ENCODE measurements at places on chromosomes 16 and 17.

DNA sequence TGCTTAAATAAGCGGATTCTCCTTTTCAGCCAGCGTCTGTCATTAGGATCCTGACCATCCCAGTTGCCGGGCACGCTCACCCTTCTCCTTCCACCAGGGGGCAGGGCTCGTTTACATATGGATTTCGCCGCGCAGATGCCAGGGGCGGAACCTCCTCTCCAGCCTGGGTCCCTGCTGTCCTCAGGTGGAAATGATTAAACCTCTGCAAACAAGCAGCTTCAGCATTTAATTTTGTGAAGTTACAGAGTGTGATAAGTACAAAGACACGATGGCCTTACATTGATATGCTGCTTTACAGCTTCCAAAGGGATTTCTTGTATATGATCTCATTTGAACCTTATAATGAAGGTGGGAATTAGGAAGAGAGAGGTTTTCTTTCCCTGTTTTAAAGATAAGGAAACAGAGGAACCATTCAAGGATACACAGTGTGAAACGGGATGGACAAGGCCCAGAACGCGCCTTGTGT, 3.9 kb upstream of the KRT28 start:
- peak; percentile 52 for DNase-seq

DNA sequence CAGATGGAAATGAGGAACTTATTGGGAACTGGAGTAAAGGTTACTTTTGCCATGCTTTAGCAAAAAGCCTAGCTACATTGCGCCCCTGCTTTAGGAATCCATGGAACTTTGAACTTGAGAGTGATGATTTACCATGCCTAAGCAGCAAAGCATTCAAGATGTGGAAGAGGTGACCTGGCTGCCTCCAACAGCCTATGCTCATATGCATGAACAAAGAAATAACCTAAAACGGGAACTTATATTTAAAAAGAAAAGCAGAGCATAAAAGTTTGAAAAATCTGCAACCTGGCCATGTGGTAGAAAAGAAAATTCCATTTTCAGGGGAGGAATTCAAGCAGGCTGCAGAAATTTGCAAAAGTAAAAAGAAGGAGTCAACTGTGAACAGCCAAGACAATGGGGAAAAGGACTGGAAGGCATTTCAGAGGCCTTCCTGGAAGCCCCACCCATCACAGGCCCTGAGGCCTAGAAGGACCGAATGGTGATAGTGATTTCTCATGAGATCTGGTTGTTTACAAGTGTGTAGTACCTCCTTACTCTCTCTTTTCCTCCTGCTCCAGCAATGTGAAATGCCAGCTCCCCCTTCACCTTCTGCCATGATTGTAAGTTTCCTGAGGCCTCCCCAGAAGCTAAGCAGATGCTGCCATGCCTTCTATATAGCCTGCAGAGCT, 48.7 kb downstream of the MRPS23 start:
- DNase-seq = no peak

GRCh38 chr16:17374668-17375255, 96.0 kb downstream of the XYLT1 start:
- no peak for DNase-seq

DNA sequence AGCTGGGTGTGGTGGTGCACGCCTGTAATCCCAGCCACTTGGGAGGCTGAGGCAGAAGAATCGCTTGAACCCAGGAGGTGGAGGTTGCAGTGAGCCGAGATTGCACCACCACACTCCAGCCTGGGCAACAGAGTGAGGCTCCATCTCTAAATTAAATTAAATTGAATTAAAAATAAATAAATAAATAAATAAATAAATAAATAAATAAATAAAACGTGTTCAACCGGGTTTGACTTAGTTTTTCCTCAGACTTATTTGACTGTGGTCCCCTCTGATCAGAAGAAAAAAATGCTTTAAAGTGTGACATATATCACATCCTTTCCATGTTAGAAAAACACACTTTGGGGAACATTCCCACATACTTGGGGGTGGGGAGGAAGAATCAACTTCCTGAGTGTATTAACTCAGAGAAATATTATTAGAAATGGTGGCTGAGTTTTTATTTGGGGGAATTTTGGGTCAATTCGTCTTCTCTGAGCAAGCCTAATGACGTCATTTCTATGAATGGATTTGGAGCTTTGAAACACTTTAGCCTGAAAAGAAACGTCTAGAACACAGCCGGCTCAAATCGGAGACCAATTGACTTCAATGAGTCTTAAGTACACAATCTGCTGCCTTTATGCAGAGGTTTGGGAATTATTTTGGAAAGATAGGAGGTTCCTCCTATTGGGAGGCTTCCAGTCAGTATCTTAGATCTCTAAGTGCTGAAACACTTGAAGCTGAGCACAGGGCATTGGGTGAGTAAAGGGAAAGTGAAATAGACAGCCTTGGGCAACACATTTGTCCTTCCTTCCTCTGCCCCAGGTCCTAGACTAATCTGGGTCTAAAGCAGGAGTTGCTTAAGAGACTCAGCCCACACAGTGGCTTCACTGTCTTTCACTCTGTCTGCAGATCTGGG, 132.6 kb downstream of the PITPNC1 start:
- no peak for DNase-seq

DNA sequence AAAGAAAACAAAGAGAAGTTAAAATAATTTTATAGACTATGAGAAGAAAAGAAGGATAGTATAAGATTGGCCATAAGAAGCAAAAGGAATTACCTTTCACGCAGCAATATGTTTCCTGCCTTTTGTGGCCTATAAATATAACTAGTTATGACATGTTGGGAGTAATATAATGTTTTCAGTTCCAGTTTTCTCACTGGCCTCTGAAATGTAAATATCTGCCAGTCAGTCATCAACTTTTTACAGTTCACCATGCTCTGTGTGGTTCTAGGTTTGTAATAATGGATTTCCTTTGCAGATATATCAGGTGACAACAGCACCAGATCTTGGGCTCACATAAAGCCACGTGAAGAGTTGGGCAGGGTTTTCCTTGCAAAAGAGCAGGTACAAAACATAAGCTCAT, 94.3 kb downstream of the ABCA8 start:
- DNase-seq = no peak

DNA sequence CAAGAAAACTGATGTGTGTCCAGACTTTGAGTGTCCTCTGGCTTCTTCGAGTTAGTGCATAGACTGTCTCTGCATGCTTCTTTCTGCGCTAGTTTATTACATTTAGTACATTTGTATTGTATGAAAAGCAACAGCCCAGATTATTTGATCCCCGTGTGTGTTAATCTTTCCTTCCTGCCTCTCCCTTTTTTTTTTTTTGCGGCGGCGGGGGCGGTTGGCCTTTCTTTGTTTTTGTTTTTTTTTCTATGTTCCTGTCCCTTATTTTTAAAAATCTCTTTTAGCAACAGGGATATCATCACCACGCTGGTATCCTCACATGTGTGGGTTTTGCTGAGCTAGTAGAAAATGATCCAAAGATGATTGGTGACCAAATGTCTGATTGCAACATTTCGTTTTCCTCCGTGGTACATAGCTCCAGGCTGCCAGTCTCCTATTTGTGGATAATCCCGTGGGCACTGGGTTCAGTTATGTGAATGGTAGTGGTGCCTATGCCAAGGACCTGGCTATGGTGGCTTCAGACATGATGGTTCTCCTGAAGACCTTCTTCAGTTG, 9.4 kb downstream of the SCPEP1 start:
- no peak for DNase-seq

DNA sequence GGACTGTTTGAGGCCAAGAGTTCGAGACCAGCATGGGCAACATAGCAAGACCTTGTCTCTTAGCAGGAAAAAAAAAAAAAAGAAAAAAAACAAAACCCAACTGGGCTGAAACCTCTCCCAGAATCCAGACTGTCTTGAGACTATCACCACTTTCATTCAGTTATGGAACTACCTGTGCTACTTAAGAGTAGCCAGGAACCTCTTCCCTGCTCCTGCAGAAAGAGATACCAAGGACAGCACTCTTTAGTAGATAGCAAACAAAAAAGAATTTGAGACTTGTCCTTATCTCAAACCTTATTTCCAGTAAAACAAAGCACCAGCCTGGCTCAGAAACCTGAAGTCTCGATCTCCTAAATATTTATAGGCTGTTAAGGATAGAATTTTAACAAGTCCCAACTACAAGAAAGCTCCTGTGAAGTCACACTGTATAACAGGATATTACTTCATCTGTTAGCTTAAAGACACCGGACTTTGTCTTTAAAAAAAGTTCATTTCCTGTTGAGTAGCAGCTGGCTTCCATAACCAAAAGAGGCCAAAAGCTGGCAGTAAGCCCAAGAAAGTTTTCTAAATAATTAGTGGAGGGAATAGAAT, 5.1 kb downstream of the CDR2 start:
- DNase-seq = peak; percentile 82

DNA sequence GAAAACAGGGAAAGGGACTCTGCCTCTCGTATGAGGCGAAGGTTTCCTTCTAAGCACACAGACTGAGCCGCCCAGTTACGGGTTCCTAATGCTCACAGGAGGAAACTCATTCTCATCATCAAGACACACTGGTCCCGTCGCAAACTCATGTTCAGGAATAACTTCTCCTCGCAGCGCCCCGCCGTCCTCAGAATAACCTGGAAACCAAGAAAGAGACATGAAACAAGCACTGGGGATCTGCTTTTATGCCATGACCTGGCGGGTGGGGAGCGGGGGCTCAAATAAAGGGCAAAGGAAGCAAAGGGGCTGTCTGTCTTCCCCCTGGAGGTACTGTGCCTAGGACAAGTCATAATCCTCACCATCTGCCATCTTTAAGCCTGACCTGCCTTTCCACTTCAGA, 31.3 kb downstream of the WIPI1 start:
- DNase-seq = no peak

- no peak for DNase-seq
Measured at GRCh38 chr16:26175944-26176343, 484.2 kb downstream of the HS3ST4 start.

DNA sequence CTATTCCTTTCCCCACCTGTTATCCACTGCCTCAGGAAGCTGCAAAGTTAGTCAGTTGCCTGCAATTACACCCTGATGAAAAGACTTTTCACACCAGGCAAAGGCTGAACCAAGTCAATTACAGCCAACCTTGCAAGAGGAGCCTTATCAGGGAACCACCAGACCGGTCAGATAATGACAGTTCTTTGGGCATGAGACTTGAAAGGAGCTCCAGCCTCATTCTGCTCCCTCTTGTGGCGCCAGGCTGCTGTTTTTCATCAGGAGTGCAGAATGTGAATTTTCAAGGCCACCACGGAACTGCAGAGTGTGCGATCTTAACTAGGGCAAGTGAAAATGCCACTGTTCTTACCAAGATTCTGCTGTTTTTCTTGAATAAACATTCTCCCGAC, 22.5 kb downstream of the DNAI2 start:
- DNase-seq = peak; percentile 67

GRCh38 chr17:67506966-67507365, 129.9 kb downstream of the PITPNC1 start:
- no peak for DNase-seq

GRCh38 chr16:87757841-87758426, 7.9 kb downstream of the KLHDC4 start:
- no peak for DNase-seq

DNA sequence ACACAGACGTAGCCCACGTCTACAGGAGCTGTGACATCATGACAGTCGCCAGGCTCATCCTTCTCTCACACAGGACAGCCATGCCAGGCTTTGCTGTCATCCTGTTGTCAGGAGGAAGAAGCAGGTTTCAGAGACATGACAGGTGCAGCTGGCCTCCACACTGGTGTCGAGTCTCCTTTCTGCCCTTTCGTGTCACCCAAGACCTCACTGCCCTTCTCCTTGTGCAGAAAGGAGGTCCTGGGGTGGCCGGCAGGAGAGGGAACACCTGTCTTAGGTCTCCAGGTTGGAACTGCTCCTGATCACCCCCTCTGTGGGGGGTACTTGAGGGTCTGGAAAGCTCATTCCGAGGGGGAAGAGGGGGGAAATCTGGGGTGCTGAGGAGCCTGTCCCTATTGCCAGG, 41.6 kb upstream of the IRF8 start:
- no peak for DNase-seq

DNA sequence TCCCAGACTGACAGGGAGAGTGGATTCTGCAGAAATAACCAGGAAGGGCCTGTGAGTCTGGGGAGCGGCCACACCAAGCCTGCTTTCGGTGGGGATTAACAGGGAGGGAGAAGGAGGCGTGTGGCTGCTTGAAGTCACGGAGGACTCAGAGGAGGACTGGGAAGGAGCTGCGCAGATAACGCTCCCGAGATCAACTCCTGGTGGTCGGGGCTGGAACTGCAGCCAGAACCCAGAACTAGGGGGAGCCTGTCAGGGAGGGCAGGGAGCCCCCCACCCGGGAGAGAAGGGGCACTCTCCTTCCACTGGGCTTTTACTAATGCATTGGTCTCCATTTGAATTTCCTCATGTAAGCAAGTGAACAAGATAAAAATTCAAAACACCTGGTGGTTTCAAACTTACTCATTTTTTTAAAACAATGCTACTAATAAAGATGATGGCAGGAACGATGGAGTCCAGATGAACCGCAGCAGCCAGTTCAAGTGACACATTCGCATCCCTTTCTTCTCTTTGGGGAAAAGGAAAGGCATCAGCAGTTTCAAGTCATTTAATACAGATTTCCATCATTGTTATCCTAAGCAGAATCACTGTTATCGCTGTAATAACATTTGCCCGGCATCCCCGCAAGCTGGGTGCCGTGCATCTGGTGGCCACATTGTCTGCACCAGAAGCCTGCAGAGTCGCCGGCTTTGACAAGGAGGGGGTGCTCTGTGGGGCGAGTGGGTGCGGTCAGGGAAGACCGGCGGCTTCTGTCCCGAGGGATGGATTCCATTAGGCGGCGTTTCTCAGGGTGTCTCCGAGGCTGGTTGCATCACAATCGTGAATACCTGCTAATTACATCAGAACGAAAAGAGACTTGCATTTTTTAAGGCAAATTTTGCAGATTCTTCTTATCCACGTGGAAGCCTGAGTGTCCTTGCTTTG, 183.0 kb downstream of the FOXL1 start:
- DNase-seq = peak; percentile 73

GRCh38 chr17:82106688-82107305, 8.8 kb upstream of the FASN start:
- DNase-seq = no peak

GRCh38 chr17:64653985-64654355, 8.1 kb downstream of the SMURF2 start:
- peak; percentile 49 for DNase-seq

GRCh38 chr17:69142175-69142802, 594 bp upstream of the ABCA6 start:
- peak; percentile 89 for DNase-seq

- no peak for DNase-seq
Measured at GRCh38 chr17:13036751-13037150, 18.9 kb upstream of the ELAC2 start.

DNA sequence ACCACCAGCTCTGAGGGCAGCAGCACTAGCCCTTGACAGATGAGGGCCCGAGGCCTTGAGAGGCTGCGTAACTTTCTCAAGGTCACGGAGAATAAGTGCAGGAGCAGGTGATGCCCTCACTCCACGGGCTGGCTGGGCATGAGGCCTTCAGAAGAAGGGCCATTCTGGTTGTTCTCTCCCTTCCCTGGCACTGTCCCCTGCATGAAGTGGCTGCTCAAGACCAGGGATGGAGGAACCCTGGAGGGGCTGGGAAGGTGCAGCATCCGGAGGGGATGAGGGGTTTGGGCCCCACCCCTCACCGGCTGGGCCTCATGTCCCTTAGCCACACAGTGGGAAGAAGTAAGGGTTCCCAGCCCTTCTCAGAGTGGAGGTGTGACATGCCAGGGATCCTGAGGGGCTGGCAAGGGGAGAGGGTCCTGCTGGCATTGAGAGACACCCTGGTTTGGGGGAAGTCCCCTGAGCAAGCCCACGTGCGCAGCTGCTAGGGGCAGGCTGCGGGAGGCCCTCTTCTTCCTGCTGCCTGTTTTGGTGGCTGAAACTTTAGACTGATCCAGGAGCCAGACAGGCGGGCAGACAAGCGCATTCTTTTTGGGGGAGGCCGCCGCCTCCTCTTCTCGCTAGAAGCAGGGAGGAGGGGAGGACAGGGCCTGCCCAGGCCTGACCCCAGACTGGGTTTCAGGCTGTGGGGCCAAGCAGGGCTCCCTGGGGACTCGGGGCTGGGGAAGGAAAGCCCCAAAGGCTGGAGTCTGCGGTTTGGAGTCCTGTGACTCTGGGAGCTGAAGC, 74.0 kb downstream of the N4BP1 start:
- peak; percentile 26 for DNase-seq

Measured in fibroblast of lung (primary cell).